CMK (cell line): ENCODE measurements at places on chromosomes 13 and 19.
A peak's percentile ranks its signal among the peaks of the same experiment; 100 is the strongest.

DNA sequence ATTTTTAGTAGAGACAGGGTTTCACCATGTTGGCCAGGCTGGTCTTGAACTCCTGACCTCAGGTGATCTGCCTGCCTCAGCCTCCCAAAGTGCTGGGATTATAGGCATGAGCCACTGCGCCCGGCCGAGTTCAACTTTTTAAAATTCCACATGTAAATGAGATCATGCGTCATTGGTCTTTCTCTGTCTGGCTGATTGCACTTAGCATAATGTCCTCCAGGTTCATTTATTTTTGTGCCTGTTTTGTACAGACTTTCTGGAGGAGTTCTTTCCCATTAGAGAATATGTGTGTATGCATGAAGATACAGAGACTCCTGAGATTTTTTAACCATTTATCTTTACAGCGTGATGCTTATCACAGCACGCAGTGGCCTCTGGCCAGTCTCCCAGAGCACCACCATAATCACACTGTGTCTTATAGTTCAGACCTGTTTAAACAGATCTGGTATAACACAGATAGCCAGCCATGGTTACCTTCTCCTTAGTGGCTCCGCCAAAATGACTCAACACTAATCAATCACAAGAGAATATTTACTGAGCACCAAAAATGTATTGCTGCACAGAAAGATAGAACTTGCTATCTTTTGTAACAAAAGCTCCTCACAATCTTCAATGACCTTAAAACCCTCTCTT is 11.4 kb upstream of the STARD13 start:
- DNase-seq: peak; percentile 18

- DNase-seq: no peak
These were observed 278.3 kb downstream of the TEX29 start for GRCh38 chr13:111598747-111599146.

GRCh38 chr13:46665633-46666482 is 112.9 kb downstream of the LRCH1 start:
- no peak for DNase-seq

DNA sequence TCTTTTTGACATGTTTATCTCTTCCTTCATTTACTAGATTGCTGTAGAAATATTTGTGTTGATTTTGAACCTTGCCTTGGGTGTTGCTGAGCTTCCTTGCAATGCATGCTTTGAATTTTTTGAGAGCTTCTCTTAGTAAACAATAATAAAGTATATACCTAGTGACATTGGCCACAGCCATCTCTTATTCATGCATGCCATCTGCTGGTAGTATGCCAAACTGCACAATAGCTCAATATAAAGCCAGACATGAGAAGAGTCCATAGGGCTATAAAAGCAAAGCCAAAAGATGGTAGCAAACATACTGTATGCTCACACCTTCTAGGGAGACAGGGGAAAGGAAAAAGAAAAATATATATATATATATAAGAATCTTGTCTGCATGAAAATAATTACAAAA is 18.9 kb upstream of the ZSCAN5A start:
- DNase-seq: peak; percentile 64

DNA sequence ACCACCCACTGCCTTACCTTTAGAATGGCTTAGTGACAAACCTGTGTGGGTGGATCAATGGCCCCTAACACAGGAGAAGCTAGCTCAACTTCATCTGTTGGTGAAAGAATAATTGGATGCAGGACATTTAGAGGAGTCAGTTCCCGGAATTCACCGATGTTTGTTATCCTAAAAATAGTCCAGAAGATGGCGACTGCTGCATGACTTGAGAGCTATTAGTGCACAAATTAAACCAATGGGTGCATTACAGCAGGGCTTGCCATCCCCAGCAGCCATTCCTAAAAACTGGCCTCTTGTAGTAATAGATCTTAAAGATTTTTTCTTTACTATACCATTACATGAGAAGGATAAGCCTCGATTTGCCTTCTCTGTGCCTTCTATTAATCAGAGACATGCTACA is 46.8 kb upstream of the ZNF726 start:
- DNase-seq: no peak

DNA sequence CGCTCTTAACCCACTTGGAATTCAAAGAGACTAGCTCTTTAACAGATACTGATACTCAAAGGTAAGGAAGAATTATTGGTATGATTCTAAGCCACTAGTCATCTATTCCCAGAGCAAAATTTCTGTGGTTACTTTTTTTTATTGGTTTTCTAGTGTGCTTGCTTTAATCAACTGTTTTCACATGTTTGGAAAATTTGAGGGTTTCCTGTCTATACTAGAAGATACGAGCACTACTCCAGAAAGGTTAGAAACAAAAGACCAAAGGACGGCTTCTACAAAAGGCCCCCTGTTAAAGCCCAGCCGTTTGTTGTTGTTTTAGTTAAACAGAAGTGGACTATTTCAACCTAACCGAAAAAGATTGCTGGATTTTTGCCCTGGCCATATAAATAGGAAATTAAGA is 18.5 kb upstream of the LPAR6 start:
- DNase-seq: no peak
